G401 (cell line): ENCODE measurements at places on chromosomes 1 and 21.

- DNase-seq: no peak
Observed at GRCh38 chr1:28031173-28031572, 57.2 kb downstream of the EYA3 start.

GRCh38 chr21:27251752-27252151, 284.9 kb upstream of the ADAMTS5 start:
- no peak for DNase-seq

DNA sequence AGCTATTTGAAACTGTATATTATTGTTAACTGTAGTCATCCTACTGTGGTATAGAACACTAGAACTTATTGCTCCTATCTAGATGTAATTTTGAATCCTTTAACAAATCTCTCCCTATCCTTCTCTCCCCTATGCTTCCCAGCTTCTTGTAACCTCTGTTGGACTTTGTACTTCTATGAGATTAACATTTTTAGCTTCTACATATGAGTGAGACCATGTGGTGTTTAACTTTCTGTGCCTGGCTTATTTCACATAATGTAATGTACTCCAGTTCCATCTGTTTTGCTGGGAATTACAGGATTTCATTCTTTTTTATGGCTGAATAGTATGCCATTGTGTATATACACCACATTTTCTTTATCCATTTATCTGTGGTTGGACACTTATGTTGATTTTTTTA, 64.5 kb upstream of the KIAA1614 start:
- DNase-seq: no peak

DNA sequence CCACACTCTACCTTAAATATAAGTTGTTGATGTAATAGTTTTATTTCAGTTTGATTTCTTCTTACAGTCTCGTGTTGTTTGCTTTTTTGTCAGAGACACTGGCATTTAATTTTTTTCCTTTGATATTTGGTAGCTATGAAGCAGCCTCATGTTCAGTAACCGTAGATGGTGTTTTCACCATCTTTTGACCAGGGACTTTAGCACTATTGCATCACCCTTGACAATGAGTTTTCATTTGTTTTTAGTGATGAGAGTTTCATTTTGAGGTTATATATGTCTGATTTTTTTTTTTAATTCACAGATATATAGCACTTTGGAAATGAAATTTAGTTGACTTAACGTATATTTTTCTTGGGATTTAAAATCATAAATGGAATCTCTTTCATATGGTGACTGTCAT, 36.2 kb downstream of the CEP350 start:
- no peak for DNase-seq

DNA sequence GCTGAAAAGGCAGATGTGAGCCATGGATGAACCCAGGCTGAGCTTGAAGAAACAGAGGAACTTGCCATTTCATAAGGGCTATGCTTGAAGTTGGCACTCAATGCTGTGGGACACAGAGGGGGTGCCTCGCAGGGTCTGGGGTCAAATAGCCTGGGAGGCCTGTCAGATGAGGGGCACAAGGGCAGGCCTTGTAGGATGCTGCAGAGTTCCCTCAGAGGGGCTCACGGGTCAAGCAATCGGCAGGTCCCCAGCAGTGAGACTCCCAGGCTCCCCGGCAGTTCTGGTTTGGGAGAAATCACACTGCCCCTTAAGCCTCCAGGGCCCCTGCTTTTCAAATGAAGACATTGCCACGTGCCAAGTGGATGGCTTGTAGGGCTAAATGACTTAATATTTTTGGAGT, 116.7 kb upstream of the GRIK3 start:
- DNase-seq: no peak

GRCh38 chr1:43238991-43239469, 30.8 kb upstream of the TMEM125 start:
- no peak for DNase-seq

GRCh38 chr21:26801498-26801897, 43.7 kb downstream of the ADAMTS1 start:
- DNase-seq: no peak

DNA sequence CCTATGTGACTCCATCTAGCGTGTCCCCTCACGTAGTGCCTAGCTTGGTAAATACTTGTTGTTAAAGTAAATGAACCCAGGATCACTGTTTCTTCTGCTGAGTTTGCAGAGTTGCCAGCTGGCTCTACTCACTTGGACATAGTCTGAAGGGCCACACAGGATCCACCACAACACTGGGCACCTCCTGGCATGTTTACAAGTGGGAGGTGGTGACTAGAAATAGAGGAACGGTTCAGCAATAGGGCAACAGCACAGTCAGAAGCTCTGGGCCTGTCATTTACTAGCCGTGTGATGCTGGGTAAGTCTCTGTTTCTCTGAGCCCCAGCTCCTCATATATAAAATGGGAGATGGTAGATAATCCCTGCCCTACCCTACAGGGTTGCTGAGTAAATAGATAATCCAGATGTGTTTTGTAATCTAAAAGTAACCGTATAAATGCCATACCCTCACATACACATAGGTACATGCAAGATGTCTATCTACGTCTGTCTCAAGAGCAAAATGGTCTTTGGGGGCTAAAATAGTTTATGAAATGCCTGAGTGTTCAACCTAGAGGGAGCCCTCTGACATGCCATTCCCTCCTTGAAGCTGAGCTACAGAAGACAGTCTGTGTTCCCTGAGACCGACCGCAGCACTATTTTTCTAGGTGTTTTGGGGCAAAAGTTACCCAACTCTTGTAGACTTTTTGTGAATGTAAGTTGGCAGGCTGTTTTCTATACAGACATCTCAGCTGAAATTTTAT, 20.5 kb downstream of the RNF220 start:
- no peak for DNase-seq

GRCh38 chr1:172254521-172255222, 165.8 kb upstream of the C1orf105 start:
- DNase-seq: no peak

- DNase-seq: no peak
Observed at GRCh38 chr1:33009561-33009960, 27.1 kb downstream of the AK2 start.

DNA sequence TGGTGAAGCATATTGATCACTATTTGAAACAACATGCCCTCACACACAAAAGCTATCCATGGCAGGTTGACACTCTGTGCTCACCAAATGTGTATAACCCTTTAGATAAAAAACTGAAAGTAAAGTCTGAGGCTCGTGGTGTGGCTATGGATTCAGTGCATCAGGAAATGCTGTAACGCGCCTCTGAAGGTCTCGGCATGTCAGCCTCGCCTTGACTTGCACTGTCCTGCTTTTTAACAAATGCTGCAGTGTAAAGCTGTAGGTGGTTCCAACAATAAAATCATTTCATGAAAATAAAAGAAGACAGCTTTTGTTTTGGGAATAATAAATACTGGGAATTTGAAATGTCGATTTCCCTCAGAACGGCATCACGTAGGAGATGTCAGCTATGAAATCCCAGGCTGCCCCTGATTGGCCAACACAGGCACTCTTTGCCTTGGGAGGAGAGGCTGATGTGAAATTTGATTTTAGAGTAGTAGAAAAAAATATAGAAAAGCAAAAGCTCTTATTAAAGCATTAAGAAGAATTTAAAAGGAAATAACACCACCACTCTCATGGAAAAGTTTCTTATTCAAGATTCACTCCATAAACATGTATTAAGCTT, 168.2 kb downstream of the DSCAM start:
- no peak for DNase-seq

DNA sequence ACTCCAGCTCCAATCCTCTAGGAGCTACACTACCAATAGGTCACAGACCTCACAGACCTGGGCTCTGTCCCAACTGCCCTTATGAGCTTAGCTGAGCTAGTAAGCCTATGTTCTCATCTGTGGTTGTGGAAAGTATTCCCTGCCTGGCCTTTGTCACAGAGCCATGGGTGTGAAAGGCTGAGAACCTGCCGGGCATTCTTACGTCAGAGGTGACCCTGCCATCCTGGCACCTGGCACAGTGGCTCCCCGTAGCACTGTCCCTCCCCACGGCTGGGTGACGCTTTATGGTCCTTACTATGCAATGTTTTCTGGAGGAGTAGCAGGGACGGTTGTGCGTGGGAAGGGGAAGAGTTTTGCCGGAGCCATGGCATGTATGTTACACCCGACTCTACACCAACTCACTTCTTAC, 3.5 kb downstream of the TNFRSF1B start:
- DNase-seq: no peak

DNA sequence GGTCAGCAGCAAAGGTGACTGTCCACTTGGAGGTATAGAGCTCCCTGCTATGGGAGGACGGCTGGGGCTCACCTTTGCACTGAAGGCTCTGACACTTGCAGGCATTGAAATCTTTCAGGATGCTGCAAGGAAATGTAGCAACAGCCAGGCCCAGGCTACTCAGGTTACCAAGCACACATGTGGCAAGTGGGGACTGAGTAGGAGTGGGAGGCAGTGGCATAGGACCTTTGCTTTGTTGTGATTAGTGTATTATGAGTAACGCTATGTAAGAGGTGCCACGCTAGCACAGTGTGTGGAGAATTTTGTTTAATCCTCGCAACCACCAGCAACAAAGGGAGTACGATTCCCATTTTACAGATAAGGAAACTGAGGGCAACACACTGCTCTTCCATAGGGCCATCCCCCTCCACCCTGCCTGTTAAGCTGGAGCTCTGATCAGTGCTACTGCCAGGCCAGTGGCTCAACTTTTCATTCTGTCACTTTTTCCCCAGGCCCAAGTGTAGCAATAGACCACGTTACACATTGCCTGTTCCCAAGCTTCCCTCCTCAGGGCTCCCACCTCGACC, 21.2 kb downstream of the TMEM63A start:
- no peak for DNase-seq

- no peak for DNase-seq
Observed at GRCh38 chr1:87983841-87984240, 655.2 kb downstream of the LMO4 start.

DNA sequence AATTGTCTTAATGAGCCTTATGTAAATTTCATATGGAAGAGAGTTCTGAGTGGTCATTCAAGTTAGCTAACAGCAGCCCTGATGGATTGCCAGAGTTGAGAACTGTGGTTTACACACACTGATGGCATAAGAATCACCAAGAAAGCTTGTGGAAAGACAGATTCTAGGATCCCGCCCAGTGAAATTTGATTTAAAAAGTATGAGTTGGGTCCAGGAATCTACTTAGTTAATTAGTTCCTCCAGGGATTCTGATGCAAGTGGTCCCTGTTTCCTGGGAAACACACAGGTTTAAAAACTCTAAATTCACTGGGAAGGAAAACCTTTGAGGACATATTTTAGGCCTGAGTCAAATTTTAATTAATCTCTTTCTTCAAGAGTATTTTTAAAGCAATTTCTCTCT, 144.3 kb downstream of the NTPCR start:
- no peak for DNase-seq

GRCh38 chr1:111099289-111099688, 40.6 kb downstream of the DRAM2 start:
- no peak for DNase-seq

DNA sequence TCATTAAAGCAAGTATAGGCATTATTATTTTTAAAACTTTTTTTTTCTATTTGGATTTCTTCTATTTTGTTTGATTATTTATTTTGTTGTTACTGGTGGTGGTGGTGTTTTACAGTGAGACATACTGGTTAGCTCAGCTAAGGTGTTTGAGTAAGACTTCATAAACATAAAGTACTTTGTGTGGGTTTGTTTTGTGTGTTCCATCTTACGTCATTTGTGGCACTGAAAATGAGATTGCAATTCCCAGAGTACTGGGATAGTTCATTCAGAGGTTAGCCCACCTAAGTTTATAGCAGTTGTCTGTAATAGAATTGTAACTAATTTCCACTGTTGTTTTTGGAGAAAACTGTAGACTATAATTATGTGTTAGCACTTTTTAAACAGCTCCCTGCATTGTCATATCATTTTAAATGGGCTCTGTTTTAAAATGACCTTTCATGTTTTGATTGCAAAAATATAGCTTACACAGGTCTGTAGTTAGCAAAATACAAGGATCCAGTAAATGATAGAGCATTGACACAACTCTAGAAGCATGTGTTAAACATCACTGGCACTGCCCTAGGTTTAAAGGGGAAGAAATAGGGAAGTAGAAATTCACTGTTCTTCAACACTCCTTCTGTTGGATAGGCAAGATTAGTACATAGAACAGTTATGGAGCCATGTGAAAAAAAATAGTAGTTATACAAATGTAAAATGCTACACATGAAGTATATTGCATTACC, 171.7 kb downstream of the NFIA start:
- no peak for DNase-seq

- no peak for DNase-seq
Observed at GRCh38 chr1:31614414-31615005, 3.0 kb upstream of the HCRTR1 start.

DNA sequence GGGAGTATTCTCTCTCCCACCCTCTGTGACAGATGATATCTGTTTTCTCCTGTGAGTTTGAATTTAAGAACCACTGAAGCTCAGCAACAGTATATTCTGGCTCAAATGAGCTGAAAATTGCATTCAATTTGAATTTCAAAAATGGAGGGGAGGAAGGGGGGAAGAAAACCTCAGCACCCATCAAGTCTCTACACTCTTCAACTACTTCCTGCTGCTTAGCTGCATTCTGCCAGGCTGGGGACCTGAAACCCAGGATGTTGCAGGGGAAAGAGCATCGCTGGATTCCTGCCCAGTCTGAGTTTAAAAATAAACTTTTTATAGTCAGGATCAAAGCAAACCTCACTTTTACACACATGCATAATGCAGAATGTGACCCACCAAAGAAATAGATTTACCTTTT, 214.3 kb upstream of the ESRRG start:
- DNase-seq: no peak

DNA sequence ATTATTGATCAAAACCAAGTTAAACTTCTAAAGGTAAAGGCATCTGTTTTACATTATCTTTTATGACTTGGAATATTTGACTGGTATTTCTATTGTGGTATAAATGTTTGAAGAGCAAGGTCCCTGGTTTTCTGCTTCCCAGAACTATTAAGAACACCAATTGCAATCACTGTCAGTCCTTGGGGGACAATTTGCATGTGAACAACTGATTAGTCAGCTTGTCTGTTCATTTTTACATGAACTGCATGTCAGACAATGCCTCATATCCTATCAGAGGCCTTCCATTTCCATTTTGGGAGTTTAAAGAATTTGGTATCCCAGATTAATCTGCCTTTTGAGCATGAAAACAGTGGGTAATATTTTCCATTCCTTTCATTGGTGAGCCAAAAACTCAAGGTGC, 654.9 kb upstream of the USP24 start:
- DNase-seq: no peak

GRCh38 chr1:152752225-152752624, 5.6 kb upstream of the KPRP start:
- no peak for DNase-seq

GRCh38 chr1:109255678-109256077, 6.3 kb downstream of the CELSR2 start:
- DNase-seq: no peak
